ENCODE measurements at places on chromosomes 6 and 20. TPM values are rescaled to one million over a fixed set of nuclear protein-coding genes. Genes with fewer than 3 reads are reported as not detected.
A peak's percentile ranks its signal among the peaks of the same experiment; 100 is the strongest.

- no peak overlapping the region for H3K27ac ChIP-seq
- peaks cover 3% of the 10 kb centered on the region for H3K4me1 ChIP-seq
Observed at GRCh38 chr6:38021029-38021428, 201.5 kb downstream of the ZFAND3 start.

DNA sequence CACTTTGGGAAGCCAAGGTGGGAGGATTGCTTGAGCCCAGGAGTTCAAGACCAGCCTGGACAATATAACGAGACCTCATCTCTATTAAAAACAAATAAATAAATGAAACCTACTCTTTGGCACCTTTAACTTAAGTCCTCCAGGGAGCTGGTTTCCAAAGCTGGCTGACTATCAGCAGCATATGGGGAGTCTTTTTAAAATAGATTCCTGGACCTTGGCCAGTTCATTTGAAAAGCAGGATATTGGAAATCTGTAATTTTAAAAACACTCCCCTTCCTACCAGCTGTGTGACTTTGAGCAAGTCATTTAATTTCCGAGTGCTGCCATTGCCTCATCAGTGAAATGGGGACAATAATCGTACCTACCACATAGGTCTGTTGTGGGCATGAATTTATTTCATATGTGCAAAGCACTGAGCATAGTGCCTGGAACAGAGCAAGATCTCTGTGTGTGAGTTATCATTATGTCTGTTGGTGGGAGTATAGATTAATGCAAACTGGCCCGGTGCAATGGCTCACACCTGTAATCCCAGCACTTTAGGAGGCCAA, 40.9 kb upstream of the PTPN1 start:
- H3K27me3 ChIP-seq, result no peaks in the 10 kb centered on the region
- no peak for DNase-seq
- peaks cover 7% of the 10 kb centered on the region for H3K4me1 ChIP-seq
- H3K36me3 ChIP-seq, result no peaks in the 10 kb centered on the region

GRCh38 chr6:75244063-75244584, 523 bp upstream of the COX7A2 start:
- peak; percentile 23 for DNase-seq
- H3K27me3 ChIP-seq, result no peaks in the 10 kb centered on the region
- H3K36me3 ChIP-seq, result no peaks in the 10 kb centered on the region
- peak overlapping the region; percentile 91 for H3K27ac ChIP-seq
- H3K4me1 ChIP-seq, result no peaks in the 10 kb centered on the region

- H3K4me3 ChIP-seq, result no peak overlapping the region
- DNase-seq, result no peak
- no peaks in the 10 kb centered on the region for H3K27me3 ChIP-seq
- H3K36me3 ChIP-seq, result no peaks in the 10 kb centered on the region
- no peaks in the 10 kb centered on the region for H3K4me1 ChIP-seq
- no peak overlapping the region for H3K27ac ChIP-seq
Observed at GRCh38 chr6:11607383-11607782, 69.8 kb downstream of the TMEM170B start.

DNA sequence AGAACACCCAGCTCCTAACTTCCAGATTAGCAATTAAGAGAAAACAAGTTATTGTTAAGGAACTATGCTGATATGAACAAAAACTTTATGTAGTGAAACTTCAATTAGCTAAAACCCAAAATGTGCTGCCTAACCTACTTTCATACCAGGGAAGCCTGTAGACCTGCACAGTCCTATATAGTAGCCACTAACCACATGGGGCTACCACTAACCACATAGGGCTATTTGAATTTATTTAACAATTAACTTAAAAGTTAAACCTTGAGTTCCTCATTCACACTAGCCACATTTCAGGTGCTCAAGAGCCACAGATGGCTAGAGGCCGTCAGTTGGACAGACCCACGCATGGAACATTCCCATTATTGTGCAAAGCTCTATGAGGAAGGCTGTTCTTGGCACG, 72.4 kb upstream of the LAMP5 start:
- H3K4me3 ChIP-seq, result no peak overlapping the region
- DNase-seq, result no peak
- H3K27me3 ChIP-seq, result no peaks in the 10 kb centered on the region
- no peaks in the 10 kb centered on the region for H3K4me1 ChIP-seq
- no peak overlapping the region for H3K27ac ChIP-seq

- no peak for DNase-seq
- H3K27ac ChIP-seq, result no peak overlapping the region
- no peaks in the 10 kb centered on the region for H3K27me3 ChIP-seq
Observed at GRCh38 chr6:29749308-29749662, 26.1 kb downstream of the HLA-F start.

The SLPI gene
- 113 TPM for total RNA-seq

- no peak overlapping the region for H3K27ac ChIP-seq
- no peak overlapping the region for H3K4me3 ChIP-seq
- no peaks in the 10 kb centered on the region for H3K27me3 ChIP-seq
- no peaks in the 10 kb centered on the region for H3K4me1 ChIP-seq
- DNase-seq, result no peak
Observed at GRCh38 chr20:19679900-19680495, 78.1 kb upstream of the RIN2 start.

DNA sequence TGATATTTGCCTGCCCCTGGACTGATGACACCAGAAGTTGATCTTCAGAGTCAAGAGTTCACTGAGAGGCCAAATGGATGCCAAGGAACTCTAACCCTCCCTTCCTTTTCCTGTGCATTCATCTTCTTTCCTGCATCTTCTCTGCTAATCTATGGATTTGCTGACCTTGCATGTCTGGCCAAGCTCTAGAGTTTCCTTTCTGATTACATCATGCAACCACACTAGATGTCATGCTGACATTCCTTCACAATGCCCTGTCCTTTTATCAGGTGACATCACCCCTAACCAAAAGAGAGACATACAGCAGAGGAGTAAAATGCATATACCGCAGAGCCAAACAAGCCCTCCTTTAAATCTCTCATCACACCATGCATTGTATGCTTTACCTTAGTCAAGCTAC, 487.6 kb downstream of the TFAP2A start:
- no peaks in the 10 kb centered on the region for H3K27me3 ChIP-seq
- no peak for DNase-seq
- no peak overlapping the region for H3K4me3 ChIP-seq
- H3K27ac ChIP-seq, result no peak overlapping the region
- no peaks in the 10 kb centered on the region for H3K4me1 ChIP-seq

DNA sequence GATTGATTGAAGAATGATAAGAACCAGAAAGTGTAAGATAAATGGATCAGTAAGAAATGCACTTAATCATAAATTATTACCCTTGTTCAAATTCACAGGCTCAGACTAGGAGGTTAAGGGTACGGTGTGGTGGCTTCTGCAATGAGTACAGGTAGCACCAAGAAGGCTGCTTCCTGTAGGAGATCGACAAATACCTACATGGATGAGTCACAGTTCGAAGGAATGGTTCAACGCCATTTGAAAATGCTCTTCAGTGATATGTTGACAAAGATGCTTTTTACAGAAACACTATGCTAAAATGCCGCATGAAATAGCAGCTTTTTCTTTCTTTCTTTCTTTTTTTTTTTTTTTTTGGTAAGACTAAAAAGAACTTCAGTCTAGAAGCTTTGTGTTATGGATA, 116.2 kb downstream of the DTNBP1 start:
- DNase-seq, result no peak
- no peaks in the 10 kb centered on the region for H3K36me3 ChIP-seq
- no peak overlapping the region for H3K4me3 ChIP-seq
- no peaks in the 10 kb centered on the region for H3K27me3 ChIP-seq
- H3K27ac ChIP-seq, result no peak overlapping the region
- no peaks in the 10 kb centered on the region for H3K4me1 ChIP-seq

- H3K27me3 ChIP-seq, result no peaks in the 10 kb centered on the region
- no peak overlapping the region for H3K4me3 ChIP-seq
- no peaks in the 10 kb centered on the region for H3K36me3 ChIP-seq
- H3K27ac ChIP-seq, result peak overlapping the region; percentile 19
Observed at GRCh38 chr6:146857980-146858347, 259.2 kb downstream of the ADGB start.

The TPD52L1 gene
- total RNA-seq, result 15.5 TPM

The SYCP2 gene
- 1.1 TPM for total RNA-seq

The UBE2C gene
- total RNA-seq, result 117 TPM

The SLC32A1 gene
- not detected for total RNA-seq

GRCh38 chr6:138593909-138594757, 94.8 kb upstream of the NHSL1 start:
- H3K27ac ChIP-seq, result peak overlapping the region; percentile 66
- peaks cover 5% of the 10 kb centered on the region for H3K4me1 ChIP-seq
- DNase-seq, result no peak
- no peaks in the 10 kb centered on the region for H3K36me3 ChIP-seq
- no peaks in the 10 kb centered on the region for H3K27me3 ChIP-seq

All from colonic mucosa (tissue), 4 donors.